Stimulated activated CD4-positive, alpha-beta T cell treated with anti-CD3 and anti-CD28 coated beads, Interleukin-2, amount 100 ng/mL, for 48 hours (primary cell): ENCODE measurements at places on chromosomes 11 and 22.
A peak's percentile ranks its signal among the peaks of the same experiment; 100 is the strongest.

DNA sequence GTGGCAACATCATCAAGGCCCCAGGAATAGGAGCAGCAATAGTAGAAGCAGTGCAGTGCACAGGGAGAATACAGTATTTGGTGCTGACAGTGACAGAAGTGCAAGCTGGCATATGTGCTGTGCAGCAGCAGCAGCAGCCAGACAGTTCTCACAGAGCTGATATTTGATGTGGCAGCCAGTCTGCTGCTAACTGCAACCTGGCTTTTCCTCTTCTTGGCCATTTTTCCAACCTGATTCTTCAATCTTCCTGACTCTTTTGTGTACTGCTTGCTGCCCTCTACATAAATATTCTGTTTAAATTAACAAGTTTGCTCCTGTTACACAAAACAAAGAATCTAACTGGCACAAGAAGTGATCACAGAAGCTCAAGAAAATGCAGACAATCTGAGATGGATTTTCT is 102.0 kb downstream of the CASP12 start:
- DNase-seq: no peak

DNA sequence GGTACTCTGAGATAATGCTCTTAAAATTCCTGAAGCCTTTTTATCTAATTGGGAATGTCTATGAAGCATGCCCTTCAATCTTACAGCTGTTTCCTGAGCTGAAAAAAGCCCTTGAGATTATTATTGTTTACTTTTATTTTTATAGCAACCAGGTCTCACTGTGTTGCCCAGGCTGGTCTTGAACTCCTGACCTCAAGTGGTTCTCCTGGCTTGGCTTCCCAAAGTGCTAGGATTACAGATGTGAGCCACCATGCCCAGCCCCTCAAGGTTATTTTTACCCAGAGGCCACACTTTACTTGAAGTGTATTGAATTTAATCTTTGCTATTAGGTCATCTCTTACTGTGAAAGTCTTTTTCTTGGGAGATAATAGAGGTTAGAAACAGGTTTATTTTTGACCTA is 7.0 kb upstream of the SWAP70 start:
- no peak for DNase-seq

DNA sequence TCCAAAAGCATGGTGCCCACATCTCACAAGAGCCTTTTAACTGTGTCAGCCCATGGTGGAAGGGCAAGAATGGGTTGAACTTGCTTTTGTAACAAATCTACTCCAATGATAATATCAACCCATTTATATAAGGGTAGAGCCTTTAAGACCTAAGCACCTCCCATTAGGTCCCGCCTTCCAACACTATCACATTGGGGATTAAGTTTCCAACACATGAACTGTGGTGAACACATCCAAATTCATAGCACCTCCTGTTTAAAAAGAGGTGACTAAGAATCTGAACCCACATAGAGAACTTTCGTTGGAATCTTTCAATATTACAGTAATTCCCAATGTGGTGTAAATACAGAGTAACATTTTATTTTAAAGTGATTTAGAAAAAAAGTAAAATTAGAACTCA is 9.2 kb upstream of the CNTF start:
- no peak for DNase-seq

DNA sequence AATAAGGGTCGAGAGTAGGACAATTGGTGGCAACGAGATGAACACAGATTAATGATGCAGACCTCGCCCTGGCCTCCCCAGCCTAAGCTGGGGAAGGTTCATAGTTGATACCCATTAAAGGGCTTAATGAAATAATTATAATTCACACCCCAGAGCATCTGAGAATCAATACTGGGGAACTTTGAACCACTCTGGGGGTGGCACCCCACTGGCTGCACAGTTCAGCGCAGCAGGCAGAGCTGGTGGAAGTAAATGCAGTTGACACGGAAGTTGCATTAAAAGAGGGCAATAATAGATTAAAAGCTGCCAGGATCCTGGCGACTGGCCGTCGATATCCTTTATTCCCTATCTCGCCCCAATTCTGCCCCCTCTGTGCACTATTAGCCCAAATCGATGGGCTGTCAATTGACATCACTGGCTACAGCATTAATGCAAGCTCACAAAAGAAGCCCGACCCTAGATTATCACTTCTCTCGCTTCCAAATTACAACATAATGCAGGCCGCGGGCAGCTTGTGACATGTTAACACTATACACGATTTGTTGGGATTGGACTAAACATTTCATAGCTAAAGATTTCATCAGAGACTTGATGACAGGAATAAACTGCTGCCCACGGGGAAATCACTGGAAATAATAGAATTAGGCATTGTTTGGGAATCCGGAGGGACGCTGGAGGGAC is 14.5 kb downstream of the HSPA8 start:
- DNase-seq: no peak

GRCh38 chr11:18749681-18750319 is 23.8 kb upstream of the IGSF22 start:
- no peak for DNase-seq

DNA sequence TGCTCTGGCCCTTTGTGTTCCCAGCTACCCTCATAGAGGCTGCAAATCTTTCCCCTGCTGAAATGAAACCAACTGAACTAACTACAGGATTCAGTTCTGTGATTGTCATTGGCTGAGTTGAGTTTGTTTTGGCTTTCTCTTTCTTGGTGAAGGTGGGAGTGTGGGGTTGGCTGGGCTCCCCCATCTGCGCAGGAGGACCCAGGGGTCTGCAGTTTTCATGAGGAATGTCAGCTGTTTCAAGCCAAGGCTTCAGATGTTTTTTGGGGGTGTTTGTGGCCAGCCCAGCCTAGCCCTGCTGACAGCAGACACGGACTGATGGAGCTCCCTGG is 34.0 kb downstream of the LRP5 start:
- no peak for DNase-seq

- peak; percentile 63 for DNase-seq
These were observed 56.4 kb downstream of the MYH9 start for GRCh38 chr22:36331306-36331911.

GRCh38 chr11:118364956-118365615 is 5.7 kb downstream of the UBE4A start:
- DNase-seq: no peak

DNA sequence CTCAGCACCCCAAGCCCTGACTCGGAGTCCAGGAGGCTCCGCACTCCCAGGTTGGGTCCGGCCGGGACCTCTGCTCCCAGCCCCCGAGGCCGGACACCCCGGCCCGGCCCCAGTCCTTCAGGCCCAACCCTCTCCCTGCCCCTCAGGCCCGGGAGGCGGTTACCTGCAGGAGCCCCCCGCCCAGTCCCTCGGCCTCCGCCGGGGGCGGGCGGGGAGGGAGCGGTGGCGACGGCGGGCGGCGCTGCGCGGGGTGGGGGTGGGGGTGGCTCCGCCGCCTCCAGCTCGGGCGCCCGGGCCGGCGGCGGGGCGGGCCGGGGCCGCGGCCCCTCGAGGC is 310 bp downstream of the TCF20 start:
- no peak for DNase-seq

- DNase-seq: no peak
These were observed 181.9 kb downstream of the CTTN start for GRCh38 chr11:70580036-70580805.

DNA sequence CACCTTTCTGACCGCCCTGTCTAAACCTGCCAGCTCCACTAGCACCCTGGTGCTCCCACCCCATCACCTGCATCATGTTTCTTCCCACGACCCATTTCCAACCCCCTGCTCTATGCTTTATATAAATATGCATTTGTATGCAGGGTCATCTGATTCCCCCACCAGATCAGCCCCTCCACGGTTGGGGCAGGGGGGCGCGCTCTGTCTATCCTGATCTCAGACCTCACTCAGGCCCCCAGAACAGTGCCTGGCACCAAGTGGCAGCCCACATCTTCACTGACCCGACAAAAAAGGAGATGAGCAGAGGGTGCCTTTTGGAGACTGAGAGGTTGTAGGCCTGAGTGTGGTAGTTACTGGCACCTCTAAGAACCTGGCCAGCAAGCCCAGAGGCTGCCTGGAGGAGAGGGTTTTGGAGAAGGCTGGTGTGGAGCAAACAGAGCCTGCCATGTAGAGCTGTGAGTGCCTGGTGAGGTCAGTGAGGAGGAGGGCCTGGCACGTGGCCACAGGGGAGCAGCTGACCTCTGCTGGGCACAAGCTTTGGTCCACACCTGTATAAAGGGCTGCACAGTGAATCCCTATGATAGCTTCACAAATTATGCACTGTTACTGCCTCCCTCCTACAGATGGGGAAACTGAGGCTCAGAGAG is 86.3 kb upstream of the RTL6 start:
- DNase-seq: no peak

DNA sequence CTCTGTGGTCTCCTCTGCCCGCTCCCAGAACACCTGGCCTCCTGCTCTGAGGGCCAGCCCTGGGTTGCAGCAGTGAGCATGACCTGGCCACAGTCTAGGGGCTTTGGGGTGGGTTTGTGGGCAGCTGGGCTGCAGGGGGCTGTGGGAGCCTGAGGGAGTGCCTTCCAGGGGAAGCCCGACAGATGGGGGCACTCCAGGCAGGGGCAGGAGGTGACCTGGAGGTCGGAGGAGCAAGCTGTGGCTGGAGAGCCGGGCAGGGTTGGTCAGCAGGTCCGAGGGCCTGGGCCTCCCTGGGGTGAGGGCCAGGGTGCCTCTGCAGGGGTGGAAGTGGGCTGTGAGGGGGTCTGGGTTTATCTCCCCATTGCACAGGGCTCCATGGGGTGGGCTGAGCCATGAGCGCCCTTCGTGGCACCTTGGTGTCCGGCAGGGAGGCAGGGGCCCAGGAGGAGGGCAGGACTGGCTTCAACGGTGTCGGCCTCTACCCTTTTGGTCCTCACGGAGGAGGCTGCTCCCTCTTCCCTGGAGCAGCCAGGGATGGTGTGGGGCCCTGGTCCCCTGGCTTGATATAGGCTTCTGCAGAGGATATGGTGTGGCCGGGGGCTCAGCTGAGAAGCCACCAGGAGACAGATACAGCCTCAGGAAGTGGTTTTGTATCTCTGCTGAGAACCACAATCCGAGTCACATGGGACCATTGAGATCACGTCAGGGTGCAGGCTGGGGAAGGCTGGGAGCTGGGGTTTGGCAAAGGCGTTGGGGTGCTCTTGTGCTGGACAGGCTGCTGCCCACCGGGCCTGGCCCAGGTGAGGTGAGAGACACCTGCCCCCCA is 22.3 kb downstream of the KCNQ1 start:
- no peak for DNase-seq

DNA sequence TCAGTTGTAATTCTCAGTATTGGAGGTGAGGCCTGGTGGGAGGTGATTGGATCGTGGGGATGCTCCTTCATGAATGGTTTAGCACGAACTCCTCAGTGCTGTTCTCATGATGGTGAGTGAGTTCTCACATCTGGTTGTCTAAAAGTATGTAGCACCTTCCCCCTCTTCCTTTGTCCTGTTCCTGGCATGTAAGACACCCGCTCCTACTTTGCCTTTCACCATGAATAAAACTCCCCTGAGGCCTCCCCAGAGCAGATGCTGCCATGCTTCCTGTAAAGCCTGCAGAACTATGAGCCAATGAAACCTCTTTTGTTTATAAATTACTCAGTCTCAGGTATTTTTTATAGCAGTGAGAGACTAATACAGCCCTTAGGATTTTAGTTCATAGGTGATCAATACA is 191.5 kb downstream of the MAML2 start:
- DNase-seq: no peak

GRCh38 chr11:40376331-40376730 is 1083.1 kb downstream of the LRRC4C start:
- no peak for DNase-seq

GRCh38 chr11:80925321-80925720 is 1484.5 kb upstream of the TENM4 start:
- DNase-seq: no peak

GRCh38 chr11:45576461-45577215 is 88.8 kb downstream of the CHST1 start:
- no peak for DNase-seq

GRCh38 chr11:12526789-12527188 is 147.4 kb upstream of the TEAD1 start:
- no peak for DNase-seq

DNA sequence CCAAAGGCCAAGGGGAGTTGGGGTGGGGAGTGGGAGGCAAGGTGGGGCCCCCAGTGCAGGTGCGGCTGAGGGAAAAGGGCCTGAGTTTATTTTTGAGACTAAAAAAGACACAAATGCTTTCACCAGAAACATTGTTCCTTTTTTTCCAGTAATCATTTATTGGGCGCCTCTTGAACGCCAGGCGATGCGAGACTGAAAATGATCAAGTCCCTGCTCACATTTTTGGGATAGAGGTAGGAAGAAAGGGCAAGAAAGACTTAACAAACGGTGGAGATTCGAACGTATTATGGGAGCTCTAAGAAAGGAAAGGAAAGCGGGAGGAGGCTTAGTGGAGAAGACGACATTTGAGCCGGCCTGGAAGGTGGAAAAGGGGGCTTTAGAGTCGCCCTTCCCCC is 796 bp upstream of the SF3B2 start:
- no peak for DNase-seq

- DNase-seq: no peak
These were observed 45.4 kb downstream of the IGF2 start for GRCh38 chr11:2093575-2094353.

GRCh38 chr11:120259241-120259640 is 19.3 kb downstream of the POU2F3 start:
- no peak for DNase-seq

GRCh38 chr22:23754980-23755636 is 883 bp upstream of the VPREB3 start:
- no peak for DNase-seq

- DNase-seq: no peak
These were observed 123.4 kb upstream of the SEZ6L start for GRCh38 chr22:26045860-26046259.

GRCh38 chr22:23709107-23709506 is 18.3 kb downstream of the RGL4 start:
- DNase-seq: no peak

- no peak for DNase-seq
These were observed 82.9 kb downstream of the KCNQ1 start for GRCh38 chr11:2527621-2528291.

DNA sequence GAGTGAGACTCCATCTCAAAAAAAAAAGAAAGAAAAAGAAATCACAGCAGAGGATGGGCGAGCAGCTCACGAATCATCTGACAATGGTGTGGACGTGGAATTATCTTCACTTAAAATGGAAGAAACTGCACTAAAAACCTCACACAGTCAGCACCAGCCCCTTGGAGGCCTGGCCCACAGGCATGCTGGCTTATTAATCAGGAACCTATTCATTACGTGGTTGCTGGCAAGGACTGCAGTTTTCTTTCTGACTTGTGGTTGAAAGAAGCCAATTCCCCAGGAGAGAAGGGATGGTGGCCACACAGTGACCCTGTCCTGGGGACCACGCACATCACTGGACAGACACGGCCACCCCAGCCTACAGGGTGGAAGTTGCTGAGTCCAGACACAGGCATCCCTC is 401.1 kb downstream of the CTTN start:
- DNase-seq: no peak
